ENCODE measurements at places on chromosomes 13 and 19. TPM values are rescaled to one million over a fixed set of nuclear protein-coding genes. Genes with fewer than 3 reads are reported as not detected.

DNA sequence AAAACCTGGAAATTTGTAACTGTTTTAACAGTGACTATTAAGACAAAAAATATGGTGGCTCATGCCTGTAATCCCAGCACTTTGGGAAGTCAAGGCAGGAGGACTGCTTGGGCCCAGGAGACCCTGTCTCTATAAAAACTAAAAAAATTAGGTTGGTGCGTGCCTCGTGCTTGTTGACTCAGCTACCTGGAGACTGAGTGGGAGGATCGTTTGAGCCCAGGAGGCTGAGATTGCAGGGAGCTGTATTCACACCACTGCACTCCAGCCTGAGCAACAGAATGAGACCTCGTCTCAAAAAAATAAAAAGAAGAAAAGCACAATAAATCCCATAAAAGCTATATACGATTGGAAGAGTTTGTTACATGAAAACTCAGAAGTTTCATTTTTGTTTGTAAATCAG is 23.7 kb downstream of the KLF5 start:
- H3K4me3 ChIP-seq = no peak overlapping the region
- H3K27me3 ChIP-seq = no peaks in the 10 kb centered on the region
- DNase-seq = no peak

Gene SPACA4
- total RNA-seq = not detected

Gene ZNF628
- 9.0 TPM for total RNA-seq

Gene NKPD1
- 0.20 TPM for total RNA-seq

Gene URAD
- total RNA-seq = not detected

GRCh38 chr19:31553846-31554215 is 204.6 kb upstream of the TSHZ3 start:
- no peaks in the 10 kb centered on the region for H3K36me3 ChIP-seq
- no peaks in the 10 kb centered on the region for H3K27me3 ChIP-seq
- no peaks in the 10 kb centered on the region for H3K4me1 ChIP-seq

Gene TRAPPC6A
- total RNA-seq = 44.6 TPM
